Suppressor macrophage treated with lipopolysaccharide for 4 hours (primary cell): ENCODE measurements at places on chromosomes 5 and 9.

DNA sequence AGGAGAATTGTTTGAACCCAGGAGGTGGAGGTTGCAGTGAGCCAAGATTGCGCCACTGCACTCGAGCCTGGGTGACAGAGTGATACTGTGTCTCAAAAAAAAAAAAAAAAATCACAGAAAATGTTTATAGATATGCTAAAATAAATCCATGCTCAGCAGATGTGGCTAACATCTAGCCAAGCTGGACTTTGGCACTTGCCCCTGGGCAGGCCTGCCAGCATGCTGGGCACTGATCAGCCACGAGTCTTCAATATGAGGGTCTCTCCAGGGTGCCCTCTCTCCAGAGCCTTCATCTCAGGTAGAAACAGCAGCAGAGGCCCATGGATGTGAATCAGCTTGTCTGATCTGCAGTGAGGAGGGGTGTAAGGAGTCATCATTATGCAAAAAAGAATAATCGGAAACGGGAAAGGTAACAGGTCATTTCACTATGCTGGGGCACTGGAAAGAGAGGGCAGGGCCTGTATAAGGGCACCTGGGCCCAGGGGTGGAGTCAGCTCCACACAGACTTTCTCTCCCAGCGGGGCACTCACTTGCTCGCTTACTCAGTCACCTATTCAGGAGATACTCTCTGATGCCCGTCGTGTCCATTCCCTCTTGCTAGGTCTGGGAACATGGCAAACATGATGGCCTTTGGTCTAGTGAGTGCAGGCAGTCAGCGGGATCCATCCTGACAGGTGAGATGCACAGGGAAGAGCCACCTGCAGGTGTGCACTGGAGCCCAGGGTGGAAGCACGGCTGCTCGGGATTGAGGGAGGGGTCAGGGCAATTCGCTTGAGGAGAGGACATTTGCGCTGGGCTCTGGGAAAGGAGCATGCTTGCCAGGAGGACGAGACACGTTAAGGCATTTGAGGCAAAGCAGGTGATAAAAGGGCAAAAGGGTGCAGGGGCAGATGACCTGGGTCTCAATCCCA lies 17.1 kb downstream of the RNF44 start:
- no peak for DNase-seq

- no peak for DNase-seq
These were observed 160.7 kb upstream of the PITX1 start for GRCh38 chr5:135194573-135195269.

DNA sequence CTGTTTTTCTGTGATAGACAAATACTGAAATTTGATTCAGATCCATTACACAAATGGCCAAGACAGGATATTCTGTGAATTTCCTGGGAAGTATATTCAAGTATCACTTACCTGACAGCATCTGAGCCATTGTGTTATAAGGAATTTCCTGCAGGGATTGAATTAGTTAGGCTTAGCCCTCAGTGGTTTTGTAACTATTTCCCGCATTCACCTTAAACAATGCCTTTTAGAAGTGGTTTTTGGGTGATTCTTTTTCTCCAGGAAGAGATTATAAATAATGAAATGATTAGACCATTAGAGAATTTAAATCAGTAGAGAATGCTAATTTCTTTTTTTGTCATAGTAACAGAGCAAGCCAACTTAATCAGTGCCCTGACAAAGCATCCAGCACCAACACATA lies 30.6 kb downstream of the ITGA1 start:
- no peak for DNase-seq

GRCh38 chr9:3027210-3027609 lies 183.3 kb upstream of the PUM3 start:
- no peak for DNase-seq

GRCh38 chr9:128684065-128684324 lies 5.0 kb upstream of the SET start:
- no peak for DNase-seq

DNA sequence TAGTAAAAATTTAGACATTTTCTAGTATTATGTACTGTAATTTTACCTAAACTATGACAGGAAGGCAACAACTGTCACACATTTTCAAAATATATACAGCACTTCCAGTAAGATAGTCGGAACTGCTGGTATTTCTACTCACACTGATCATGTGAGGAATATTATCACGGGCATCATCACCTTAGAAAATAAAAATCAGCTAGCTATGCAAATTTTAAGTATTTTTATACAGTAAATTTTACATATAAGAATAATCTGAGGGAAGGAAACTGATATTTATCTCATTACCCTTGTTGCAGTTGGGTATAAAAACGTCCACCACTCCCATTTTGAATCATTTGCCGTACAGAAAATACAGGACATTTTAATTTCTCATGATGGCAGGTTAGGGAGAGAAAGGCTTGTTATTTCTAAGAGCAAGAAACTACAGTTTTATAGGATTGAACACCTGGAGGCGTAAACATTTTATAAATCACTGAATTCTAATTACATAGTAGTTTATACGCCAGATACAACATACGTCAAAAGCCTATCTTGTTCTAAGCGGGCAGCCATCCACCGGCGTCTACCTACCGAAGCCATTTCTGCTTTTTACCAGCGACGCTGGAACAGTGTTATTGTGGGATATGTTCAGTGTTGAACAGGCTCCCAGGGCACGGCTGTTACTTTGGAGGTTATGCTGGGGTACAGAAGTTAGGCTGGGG lies 729 bp upstream of the TNPO1 start:
- DNase-seq: peak; percentile 31

GRCh38 chr5:61306531-61307131 lies 25.4 kb upstream of the ZSWIM6 start:
- peak; percentile 92 for DNase-seq

DNA sequence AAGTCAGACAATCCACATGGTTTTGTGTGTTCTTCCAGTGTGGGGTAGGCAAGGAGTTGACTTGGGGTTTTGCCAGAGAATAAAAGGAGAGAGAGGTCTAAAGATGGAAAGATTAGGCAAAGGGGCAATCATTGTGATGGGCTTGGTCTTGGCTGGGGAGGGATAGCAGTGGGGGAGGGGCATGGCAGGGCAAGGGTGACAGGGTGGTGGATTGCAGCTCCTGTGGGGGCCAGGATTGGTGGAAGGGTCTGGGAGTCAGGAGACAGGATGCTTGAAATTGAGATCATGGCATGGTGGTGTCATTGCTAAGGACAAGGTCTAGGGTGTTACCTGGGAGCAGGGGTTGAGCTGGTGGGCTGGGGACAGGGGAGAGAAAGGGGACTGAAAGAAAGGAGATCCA lies 57.6 kb downstream of the ZNF618 start:
- no peak for DNase-seq

- DNase-seq: no peak
These were observed 36.2 kb downstream of the NACC2 start for GRCh38 chr9:136058801-136059302.

DNA sequence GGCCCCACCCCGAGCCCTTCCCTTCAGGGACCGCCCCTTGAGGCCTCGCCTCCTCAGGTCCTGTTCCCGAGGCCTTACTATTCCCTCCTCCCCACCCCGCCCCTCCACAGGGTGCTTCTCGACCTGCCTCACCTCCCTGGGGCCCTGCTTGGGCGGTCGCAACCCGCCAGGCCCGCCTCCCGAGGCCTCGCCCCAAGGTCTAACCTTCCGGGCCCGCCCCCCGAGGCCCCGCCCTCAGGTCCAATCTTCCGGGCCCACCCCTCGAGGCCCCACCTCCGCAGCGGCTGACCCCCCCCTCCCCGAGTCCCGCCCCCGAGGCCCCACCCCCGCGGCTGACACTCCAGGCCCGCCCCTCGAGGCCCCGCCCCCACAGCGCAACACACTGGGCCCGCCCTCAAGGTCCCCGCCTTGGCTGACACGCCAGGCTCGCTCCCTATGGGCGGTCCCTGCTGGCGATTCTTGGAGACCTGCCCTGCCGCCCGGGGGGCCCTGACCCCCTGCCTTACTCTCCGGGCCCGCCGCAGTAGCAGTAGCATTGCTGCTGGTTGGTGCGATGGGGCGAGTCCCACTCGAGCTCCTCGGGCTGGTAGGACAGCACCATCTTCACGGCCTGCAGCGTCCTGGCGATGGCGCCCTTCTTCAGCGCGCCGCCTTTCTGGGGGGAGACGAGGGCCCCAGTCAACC lies 8.2 kb downstream of the PHF19 start:
- peak; percentile 98 for DNase-seq

- DNase-seq: no peak
These were observed 86.0 kb downstream of the ANKRD33B start for GRCh38 chr5:10649666-10650380.

GRCh38 chr5:78467752-78468357 lies 107.4 kb downstream of the SCAMP1 start:
- peak; percentile 61 for DNase-seq

DNA sequence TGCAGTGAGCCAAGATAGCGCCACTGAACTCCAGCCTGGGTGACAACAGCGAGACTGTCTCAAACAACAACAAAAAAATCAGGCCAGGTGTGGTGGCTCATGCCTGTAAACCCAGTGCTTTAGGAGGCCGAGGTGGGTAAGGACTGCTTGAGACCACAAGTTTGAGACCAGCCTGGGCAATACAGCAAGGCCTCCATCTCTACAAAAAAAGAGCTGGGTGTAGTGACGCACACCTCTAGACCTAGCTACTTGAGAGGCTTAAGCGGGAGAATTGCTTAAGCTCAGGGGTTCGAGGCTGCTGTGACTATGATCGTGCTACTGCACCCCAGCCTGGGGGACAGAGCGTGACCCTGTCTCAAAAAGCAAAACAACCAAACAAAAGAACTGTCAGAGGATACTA lies 39.9 kb upstream of the MTMR12 start:
- DNase-seq: no peak

DNA sequence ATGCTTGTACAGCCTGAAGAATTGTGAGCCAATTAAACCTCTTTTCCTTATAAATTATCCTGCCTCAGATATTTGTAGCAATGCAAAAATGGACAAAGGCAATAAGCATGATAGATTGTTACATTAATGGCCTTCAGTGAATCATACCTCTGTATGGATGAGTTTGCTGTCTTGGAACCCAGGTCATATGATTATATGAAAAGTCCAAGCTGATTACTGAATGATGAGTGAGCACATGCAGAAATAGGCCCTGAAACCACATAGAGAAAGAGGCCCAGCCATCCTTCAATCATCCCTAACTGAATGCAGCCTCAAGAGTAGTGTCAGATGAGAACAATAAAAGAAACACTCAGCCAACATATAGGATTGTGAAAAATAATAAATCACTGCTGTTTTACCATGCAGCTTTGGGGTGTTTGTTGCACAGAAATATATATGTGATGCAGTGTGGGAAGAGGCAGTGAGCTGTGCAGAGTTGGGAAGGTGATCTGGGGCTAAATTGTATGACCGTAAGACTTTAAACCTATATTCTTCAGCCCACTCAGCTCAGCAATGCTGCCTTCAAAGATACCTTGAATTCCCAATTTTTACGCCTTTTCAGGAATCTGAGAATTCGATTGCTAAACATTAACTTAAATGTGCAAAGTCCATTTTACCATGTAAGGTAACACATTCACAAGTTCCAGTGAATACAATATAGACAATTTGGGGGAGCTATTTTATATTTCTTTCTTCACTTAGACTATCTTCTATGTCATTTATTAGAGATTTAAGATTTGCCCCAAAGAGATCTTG lies 36.3 kb upstream of the SHISAL2B start:
- DNase-seq: no peak

GRCh38 chr9:19371942-19372341 lies 8.1 kb downstream of the RPS6 start:
- DNase-seq: no peak

DNA sequence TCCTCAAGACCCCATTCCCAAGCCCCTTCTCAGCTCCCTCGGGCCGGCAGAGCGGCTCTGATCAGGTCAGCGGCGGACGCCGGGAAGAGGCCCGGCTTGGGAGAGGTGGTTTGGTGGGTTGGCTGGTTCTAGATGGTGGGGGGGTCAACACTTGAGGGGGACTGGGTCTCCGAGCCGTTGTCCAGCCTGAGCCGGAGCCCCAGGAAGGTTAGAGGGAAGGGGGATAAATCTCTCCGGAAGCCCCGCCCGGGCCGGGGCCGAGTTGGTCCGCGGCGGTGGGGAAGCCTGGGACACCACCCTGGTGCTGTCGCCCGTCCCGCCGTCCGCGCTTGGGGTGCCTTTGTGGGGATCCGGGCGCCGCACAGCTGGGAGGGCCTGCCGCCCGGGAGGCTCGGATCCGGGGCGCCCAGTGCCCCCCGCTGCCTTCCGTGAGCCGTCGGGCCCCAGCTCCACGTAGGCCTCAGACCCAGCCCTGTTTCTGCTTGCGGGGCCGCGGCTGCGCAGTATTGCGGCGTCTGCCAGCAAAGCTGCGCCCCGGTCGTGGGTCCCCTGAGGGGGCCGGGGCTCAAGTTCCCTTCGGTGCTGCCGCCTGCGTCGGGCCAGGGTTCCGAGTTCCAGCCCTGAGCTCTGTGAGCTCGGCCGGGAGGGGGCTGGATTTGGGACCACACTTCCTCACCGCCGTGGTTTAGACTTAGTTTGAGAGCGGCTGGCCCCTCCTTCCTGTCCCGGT lies 542 bp upstream of the TRIM52 start:
- DNase-seq: peak; percentile 69

- no peak for DNase-seq
These were observed 298.4 kb upstream of the SEMA6A start for GRCh38 chr5:116872986-116873385.

- DNase-seq: no peak
These were observed 80.1 kb upstream of the IRX4 start for GRCh38 chr5:1962619-1963355.

GRCh38 chr9:112007575-112008240 lies 111.1 kb downstream of the UGCG start:
- no peak for DNase-seq

GRCh38 chr5:27854243-27854852 lies 816.0 kb upstream of the CDH9 start:
- DNase-seq: no peak

- DNase-seq: no peak
These were observed 39.2 kb downstream of the MVB12B start for GRCh38 chr9:126365780-126366179.

GRCh38 chr9:121750259-121750714 lies 98.9 kb downstream of the DAB2IP start:
- DNase-seq: no peak

GRCh38 chr9:128937310-128938165 lies 9.9 kb downstream of the DOLK start:
- no peak for DNase-seq

- no peak for DNase-seq
These were observed 4.1 kb downstream of the PLPP1 start for GRCh38 chr5:55530669-55531068.

DNA sequence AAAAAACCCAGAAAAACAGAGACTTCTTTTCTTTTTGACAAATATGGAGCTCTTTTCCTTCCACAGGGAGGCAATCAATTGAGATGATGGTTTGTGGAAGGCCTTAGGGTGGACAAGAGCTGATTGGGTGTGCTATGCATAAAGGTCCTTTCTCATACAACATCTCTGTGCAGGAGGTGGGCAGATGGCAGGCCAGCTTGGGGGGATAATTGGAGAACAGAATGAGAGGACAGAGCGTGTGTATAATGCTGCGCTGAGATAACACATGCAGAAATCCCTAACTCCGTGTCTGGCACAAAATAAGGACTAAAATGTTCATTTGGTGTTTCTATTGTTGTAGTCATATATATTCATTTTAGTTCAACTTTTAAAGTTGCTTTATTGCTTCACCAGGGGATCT lies 159.0 kb upstream of the MEF2C start:
- DNase-seq: no peak
